ENCODE measurements at places on chromosomes 6 and 20.

GRCh38 chr6:90065173-90065572, 170.9 kb downstream of the GJA10 start:
- DNase-seq, result no peak

GRCh38 chr6:7785243-7786035, 59.5 kb downstream of the BMP6 start:
- no peak for DNase-seq

DNA sequence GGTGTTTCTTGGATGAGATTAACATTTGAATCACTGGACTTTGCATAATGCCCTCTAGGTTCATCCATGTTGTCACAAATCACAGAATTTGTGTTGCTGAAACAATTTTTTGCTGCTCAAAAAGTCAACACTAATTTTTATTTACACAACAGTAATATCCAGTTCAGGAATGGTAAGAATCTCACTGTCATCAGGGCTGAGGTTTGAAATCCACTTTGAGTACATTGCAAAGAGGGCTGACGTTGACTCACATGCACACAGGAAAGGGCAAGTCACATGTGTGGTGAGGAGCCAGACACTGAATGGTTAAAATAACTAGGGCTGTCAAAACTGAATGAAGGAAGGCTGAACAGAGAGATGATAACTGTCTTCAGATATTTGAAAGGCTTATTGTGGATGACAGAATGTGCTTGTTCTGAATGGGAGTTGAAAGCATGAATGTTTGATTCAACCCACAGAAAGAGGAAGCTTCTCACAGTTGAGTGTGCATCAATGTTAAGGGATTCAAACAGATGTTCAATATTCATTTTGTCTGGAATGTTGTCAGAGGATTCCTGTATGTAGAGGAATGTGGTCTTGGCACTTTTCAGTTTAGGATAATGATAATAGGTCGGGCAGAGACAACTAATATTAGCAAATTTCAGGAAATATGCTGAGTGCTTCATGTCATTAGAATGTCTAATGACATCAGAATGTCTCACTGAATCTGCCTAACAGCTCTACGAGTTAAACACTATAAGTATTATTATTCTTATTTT, 3.6 kb upstream of the ADGRG6 start:
- no peak for DNase-seq

DNA sequence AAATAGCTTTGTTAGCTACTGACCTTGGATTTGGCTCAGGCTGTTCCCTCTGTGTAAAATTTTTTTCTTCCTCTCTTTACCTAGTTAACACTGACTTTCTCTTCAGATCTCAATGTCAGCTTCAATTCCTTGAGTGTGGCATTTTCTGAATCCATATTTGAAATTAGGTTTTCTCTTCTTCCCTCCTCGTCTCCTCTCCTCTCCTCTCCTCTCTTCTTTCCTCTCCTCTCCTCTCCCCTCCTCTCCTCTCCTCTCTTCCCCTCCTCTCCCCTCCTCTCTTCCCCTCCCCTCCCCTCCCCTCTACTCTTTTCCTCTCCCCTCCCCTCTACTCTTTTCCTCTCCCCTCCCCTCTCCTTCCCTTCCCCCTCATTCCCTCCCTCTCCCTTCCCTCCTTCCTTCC, 453.3 kb downstream of the BMP2 start:
- DNase-seq, result no peak

DNA sequence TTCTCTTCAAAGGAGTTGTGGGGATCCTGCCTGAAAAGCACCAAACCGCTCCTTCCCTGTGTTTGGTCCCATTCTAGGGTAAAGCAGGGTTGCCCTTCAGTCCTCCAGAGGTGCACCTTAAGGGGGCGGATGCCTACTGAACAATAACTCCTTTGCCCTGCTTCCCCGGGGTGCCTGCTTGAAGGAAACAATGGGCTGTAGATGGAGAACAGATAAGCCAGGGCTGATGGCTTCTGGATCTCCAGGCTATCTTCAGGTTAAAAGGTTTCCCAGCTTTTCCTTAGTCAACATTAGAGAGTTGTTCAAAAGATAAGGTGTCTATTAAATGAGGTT, 5.4 kb upstream of the PRDM1 start:
- no peak for DNase-seq

GRCh38 chr6:31510007-31510406, 12.1 kb downstream of the MICB start:
- no peak for DNase-seq

- no peak for DNase-seq
Observed at GRCh38 chr6:19327661-19328060, 509.5 kb upstream of the ID4 start.

DNA sequence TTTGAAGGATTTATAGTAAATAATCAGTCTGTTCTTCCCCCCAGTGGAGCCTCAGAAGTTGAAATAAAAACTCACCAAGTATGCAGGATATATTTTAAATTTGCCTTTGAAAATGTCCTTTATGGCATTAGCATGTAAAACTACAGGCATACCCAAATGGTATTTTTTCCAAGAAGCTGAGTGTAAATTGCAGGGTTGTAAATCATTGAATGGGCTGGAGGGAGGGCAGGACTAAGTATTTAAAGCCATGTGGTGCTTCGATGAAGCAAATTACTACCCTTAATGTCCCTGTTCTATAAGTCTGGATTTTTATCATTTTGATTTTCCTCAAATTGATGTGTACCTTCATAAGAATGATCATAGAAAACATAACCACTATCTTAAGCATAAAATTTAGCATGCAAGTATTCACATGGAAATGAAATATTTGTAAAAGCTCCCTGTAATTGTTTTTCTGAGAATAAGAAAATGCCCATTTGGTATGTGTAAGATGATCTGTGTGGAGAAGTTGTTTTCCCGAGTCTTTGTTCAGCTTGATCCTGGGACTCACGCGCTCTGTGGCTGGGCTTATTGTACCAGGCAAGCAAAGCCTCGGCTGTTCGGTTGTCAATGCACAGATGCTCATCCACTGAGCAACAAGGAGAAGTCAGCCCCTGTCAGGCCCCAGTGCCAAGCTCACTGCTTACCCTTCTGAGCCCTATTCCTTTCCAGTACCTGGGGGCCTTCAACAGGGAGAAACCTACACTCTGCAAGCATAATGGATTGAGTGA, 66.7 kb downstream of the CD164 start:
- no peak for DNase-seq

GRCh38 chr6:80579391-80580023, 473.0 kb downstream of the BCKDHB start:
- DNase-seq, result no peak

Measured in left ventricle myocardium inferior (tissue), 1 donor.